ENCODE measurements at places on chromosomes 4 and X.
A peak's percentile ranks its signal among the peaks of the same experiment; 100 is the strongest.

DNA sequence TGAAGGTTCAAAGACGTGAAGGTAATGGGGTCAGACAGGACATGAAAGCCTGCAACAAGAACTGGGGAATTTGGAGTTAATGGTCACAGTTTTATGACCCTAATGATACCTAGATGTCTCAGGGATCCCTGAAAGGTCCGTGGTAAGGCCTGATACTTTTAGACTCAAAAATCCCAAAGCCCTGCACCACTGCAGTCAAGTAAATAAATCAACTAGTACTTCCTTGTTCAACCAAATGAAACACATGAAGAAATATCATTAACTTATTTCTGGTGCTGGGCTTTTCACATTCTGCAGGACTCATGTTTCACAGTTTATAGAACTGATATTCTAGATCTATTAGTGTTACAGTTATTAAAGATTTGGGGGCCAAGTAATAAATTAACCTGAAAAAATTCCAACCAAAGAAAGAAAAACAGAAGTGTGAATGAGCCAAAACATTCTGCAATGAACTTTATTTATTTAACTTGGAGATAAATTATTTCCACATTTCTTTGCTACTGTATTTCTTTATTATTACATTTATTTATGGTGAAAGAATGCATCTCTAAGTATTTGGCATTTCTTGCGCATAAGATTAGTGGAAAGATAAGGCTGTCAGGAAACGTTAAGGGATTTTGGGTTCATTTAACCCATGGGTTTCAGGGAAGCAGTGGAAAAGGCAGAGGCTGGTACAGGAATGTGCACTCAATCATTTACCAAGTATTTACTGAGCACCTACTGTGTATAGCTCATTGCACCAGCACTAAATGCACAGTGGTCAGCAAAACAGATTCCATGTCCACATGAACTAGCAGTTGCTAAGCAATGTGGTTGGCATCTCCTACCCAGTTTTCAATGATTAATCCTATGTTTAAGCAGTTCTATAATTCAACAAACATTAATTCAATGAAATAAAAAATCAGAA is 8.7 kb downstream of the WDFY3 start:
- no peak for DNase-seq

DNA sequence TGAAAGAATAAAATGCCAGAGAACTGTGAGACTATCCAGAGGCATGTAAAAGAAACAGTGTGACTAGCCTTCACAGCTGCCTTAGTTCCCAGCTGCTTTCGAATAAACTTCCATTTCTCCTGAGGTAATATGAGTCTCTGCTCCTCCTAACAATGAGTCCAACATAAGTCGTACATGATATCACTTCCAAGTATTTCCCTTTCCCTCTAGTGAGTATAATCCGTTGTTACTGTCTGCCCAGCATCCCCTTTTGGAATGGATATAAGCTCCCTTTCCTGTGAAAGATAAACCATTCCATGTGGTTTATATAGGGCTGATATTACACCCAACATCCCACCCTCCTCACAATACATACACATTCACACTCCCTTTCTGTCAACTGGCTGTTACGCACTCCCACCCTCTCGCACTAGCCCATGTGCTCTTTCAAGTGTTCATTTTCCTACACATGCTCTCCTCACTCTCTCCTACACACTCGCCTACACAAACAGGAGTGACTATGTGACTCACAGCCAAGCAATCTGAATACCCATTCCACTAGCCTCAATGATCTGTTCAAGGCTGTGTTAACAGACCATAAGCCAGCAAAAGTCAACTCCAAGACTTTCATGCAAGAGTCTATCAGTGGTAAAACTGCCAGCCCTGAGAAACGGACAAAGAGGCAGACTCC is 5.0 kb downstream of the NAF1 start:
- DNase-seq: no peak

DNA sequence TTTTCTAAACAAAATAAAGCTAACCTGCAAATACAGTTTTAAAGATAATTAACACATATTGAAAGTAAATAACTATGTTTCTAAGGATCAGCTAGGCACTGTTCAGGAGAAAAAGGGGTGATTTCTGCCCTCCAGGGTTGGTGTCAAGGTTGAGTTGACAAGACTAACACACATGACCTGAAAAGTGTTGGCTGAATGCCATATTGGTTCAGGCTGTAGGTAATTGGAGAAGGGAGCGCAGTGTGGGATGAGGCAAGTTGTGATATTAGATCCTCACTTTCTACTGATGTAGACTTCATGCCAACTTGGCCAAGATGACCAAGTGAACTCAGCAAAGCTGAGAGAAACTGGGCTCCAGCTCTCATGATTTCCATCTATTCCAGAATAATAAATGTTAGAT is 42.2 kb downstream of the PPM1K start:
- no peak for DNase-seq

GRCh38 chr4:112296949-112297880 is at the start of gene ALPK1:
TSS of gene ALPK1 (plus strand) at chr4:112297369.
- DNase-seq: no peak

DNA sequence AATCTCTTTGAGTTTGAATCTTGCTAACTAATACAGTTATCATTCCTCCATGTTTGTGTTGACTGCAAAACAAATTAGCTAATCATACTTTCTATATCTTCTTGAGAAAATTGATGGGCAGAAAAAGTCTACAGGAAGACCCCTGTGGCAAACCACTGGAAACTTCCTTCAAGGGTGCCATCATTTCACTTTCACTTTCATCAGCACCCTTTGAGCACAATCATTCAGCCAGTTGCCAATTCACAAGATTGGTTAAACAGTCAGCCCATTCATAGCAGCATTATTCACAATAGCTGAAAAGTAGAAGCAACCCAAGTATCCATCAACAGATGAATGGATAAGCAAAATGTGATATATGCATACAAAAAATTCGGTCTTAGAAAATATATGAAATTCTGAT is 101.5 kb downstream of the CCDC160 start:
- no peak for DNase-seq

DNA sequence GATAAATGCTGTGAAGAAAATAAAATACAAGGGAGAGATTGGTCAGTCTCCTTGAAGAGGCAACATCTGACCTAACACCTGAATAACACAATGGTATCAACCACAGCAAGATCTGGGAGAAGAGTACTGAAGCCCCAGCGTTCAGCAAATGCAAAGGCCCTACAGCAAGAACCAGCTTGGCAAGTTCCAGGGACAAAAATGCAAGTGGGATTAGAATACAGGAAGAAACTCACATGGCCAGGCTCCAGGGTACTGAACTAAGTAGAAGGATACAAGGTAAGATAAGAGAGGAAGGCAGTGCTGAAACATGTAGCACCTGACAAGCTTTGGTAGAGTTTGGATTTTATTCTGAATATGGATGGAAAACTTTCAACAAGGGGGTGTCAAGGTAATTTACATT is 3.6 kb downstream of the SMIM14 start:
- DNase-seq: no peak

GRCh38 chrX:23103546-23103945 is 103.8 kb downstream of the DDX53 start:
- DNase-seq: no peak

DNA sequence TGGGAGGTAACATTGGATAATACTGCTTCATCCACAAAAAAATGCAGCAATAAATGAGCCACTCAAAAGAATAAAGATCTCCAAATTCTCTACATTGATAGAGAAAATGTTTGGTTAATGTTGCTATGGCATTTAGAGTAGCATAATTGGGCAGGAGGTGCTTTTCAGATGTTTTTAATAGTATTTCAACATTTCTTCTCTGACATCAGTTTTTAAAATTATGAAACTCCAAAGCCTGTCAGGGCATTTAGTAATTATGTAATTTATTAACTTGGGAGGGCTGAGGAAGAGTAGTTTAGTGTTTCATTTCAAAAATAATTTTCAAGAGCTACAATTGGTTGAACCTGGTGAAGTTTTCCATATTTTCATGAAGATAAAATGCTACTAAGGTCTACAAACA is 211.3 kb upstream of the INTU start:
- no peak for DNase-seq

- DNase-seq: no peak
Measured at GRCh38 chr4:4935974-4936373, 76.5 kb downstream of the MSX1 start.

DNA sequence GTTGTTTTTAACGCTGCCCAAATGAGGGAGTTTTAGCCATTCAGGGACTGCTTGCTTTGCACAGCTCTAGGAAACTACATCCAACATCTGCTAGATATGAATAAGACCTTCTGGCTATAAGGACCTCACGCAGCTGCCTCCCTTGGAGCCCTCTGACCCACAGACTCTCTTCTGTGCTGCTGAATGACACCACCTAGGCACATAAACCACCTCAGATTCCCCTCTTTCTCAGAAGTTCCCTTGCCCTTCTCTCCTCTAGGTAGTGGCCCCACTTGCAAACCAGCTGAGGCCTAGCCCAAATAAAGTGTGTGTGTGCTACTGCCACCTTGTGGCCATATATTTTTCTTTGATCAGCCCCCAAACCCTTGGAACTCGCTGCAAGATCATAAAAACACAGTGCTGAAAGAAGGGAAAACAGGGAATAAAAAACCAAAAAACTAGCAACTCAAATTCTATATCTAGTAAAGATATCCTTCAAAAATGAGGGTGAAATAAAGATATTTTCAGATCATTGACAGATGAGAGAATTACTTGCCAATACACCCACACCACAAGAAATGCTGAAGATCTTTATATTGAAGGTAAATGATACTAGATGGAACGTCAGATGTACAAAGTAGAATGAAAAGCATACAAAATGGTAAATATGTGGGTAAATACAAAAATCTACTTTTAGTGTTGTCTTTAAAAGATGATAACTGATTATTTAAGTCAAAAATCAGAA is 265.9 kb downstream of the ADAMTS3 start:
- peak; percentile 32 for DNase-seq

GRCh38 chr4:76532805-76533204 is 97.8 kb downstream of the SHROOM3 start:
- no peak for DNase-seq

GRCh38 chrX:3144651-3145050 is 103.4 kb downstream of the ARSF start:
- no peak for DNase-seq

GRCh38 chr4:23084559-23085248 is 392.0 kb downstream of the GBA3 start:
- no peak for DNase-seq

DNA sequence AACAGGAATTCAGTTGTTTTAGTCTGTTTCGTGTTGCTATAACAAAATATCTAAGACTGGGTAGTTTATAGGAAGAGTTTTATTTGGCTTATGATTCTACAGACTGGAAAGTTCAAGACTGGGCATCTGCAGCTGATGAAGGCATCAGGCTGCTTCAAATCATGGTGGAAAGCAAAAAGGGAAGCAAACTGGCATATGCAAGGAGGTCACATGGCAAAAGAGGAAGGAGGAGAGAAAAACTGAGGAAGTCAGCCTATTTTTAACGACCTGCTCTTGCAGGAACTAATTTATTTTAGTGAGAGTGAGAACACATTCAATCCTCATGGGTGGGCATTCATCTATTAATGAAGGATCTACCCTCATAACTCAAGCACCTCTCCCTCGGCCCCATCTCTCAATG is 363.1 kb upstream of the HS3ST1 start:
- DNase-seq: no peak

DNA sequence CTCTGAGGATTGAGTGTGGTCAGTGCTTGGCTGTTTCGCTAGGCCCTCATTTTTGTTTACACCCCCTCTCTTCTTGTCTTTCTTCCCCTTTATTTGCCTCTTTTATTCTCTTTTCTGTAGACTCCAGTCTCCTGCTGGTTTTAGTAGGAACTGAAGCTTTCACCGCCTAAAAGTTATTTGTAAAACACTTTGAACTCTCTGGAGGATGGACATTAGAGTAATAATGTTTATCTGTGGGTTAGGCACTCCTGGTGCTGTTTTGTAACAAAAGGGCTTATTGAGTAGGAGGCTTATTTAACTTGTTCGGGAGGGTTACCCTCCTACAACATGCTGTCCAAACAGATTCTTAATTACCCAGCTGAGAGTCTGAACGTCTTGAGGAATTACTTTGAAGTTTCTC is 1.6 kb upstream of the ARHGAP10 start:
- DNase-seq: no peak

- DNase-seq: no peak
Measured at GRCh38 chrX:51759055-51759839, 16.0 kb downstream of the GSPT2 start.

- no peak for DNase-seq
Measured at GRCh38 chr4:14582677-14583076, 419.6 kb upstream of the CPEB2 start.

- no peak for DNase-seq
Measured at GRCh38 chr4:152398060-152398459, 137.8 kb downstream of the FBXW7 start.

DNA sequence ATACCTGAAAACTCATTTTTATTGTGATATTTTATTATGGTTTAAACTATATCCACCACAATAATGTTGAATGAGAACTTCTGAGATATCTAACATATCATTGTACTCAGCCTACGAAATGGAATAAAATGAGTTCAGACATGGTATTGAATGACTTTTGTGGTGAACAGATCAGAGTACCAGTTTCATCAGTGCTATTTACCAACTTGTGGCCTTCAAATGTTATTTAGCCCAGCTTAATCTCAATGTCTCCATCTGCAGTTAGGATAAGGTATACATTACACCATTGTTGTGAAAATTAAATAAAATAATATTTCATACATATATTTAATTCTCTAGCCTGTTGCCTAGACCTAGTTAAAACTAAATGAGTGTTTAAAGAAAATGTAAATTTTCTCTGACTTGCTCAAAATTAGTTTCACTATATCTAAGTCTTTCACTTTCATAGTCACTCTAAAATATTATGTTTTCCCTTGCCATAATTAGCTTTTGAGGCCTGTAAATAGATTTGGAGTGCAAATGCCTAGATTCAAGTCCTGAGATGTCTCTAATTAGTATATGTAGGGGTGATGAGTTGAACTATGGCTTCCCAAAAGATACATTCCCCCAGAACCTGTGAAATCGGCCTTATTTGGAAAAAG is 594.2 kb downstream of the STPG2 start:
- no peak for DNase-seq

- no peak for DNase-seq
Measured at GRCh38 chr4:123740236-123740635, 343.6 kb downstream of the SPRY1 start.

DNA sequence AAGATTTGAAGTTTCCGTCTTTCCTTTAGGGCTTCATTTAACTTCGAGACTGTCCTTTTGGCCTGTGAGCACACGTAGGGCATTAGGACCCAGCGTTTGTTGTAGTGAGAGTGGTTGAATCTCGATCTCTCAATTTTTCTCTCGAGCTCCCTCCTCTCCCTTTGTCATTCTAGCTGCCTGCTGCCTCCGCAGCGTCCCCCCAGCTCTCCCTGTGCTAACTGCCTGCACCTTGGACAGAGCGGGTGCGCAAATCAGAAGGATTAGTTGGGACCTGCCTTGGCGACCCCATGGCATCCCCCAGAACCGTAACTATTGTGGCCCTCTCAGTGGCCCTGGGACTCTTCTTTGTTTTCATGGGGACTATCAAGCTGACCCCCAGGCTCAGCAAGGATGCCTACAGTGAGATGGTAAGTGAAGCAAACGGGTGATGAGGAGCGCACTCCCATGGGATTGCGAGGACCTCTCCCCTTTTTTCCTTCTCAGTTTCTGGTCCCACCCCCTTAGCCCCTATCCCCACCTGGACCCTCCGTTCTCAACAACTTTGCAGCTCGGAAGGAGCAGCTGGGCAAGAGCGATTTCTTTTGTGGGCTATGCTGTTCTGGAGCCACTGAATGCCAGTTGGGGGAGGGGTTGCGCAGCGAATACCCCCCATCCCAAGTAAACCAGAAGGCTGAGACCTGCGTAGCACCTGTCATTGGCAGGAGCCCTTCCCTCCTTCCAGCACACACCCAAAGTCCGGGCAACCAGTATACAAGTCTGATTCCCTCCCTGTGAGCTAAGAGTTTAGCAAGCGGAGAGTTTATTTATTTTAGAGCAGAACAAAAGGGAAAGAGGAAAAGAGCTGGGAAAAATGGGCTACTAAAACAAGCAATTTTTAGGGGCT is at the start of gene TMEM35A:
TMEM35A (plus strand) TSS at position 164 of the 883 bp plus-strand sequence; CDS start at position 288, 124 bp downstream.
- DNase-seq: no peak

Data from NCI-H187 (cell line).